ENCODE measurements at places on chromosomes 12 and 14.

DNA sequence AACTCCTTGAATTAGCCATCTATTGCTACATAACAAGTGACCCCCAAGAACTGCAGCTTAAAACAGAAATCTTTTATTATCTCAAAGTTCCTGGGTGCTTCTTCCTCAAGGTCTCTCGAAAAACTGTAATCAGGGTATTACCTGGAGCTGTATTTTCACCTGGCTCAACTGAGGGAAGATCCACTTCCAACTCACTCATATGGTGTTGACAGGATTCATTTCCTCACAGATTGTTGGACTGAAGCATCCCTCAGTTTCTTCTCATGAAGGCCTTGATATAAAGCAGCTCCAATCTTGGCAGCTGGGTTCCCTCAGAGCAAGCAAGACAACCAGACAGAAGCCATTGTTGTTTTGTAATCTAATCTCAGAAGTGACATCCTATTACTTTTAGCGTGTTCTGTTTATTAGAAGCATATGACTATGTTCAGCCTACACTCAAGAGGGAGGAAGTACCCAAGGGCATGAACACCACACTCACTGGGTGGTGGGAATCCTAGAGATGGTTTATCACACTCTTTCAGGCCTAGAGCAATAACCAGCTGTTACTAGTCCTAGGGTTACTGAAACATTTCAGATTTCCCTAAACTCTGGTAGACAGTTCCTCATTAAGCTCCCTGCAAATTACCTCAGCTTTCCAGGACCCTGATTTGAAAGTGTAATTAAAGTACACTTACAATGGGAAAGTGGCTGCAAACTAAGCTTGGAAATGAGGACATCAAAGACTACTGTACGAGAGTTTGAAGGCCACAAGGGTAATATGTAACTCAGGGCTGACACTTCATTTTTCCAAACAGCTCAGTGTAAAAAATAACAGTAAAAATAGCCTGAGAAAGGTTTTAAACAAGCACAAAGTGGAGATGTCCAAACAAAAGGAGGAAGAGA, 222.2 kb downstream of the SEC23A start:
- no peak for DNase-seq

DNA sequence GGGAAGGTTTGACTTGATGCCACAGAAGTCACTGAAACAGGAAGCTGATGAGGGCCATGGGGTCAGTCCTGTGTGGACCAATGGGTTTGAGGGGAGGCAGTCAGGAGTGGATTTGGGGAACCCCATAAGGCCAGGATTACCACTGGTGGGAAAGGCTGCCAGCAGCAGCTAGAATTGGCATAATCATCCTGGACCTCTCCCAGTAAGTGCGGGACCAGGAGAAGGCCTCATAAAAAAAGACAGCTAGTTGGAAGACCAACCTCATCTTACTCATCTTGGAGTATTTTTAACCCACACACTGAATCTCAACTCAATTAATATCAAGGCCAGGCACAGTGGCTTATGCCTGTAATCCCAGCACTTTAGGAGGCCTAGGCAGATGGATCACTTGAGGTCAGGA, 22.7 kb downstream of the TBX3 start:
- DNase-seq = no peak

DNA sequence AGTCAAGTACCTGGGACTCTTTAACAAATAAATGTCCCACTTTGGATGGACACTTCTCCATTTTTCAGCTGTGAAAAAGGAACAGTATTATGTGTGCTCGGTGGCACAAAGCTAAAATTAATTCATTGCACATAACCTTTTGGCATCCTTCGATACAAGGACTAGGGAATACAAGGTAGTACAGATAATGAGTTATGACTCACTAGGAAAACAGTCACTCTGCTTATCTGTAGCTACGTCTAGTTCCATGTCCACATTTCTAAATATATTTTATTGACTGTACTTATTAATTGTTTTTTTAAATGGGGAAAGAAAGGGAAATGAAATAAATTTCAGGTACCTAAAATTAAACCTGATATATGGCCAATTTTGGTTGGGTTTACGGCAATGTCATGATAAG, 35.2 kb upstream of the RIC8B start:
- DNase-seq = no peak

- no peak for DNase-seq
Measured at GRCh38 chr12:8987685-8988084, 1.7 kb upstream of the KLRG1 start.

DNA sequence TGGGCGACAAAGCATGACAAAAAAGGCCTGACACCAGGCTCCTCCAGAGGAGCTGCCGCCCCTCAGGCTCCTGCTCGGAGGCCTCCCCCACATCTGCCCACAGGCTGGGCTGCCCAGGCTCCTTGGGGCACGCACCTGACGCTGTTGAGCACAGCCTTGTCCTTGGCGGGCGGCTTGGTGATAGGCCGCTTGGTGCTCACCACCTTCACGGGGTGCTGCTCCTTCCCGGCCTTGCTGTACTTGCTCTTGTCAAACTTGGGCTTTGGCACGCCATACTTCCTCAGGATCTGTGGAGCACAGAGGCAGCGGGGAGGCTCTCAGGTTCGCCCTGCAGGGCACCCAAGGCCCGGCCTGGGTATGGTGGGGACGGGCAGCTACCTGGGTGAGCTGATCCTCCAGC, 53.4 kb downstream of the TRAFD1 start:
- no peak for DNase-seq

- DNase-seq = no peak
Measured at GRCh38 chr12:46459861-46460545, 87.4 kb upstream of the SLC38A2 start.

- DNase-seq = no peak
Measured at GRCh38 chr14:54356172-54356571, 40.6 kb upstream of the CDKN3 start.

DNA sequence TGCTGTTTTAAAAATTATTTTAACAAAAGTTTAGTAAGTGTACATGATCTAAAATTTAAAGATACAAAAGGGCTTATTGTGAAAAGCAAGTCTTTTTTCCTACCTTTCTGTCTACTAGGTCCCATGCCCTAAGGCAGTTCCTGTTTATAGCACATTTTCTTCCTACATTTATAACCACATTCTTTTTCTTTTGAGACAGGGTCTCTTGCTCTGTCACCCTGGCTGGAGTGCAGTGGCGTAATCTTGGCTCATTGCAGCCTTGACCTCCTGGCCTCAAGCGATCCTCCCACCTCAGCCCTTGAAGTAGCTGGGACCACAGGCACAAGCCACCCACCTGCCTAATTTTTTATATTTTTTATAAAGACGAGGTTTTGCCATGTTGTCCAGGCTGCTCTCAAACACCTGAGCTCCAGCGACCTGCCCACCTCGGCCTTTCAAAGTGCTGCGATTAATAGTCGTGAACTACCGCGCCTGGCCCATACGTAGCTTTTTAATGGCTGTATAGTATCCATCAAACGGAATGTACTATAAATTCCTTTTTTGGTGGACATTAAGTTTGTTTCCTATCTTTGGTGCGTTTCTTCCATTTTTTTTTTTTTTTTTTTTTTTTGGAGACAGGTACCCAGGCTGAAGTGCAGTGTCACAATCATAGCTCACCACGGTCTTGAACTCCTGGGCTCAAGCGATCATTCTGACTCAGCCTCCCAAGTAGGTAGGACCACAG, 20.9 kb downstream of the FRS2 start:
- DNase-seq = no peak

GRCh38 chr12:75184516-75184915, 25.1 kb downstream of the KCNC2 start:
- peak; percentile 18 for DNase-seq

- no peak for DNase-seq
Measured at GRCh38 chr12:93908264-93908663, 231.1 kb downstream of the CRADD start.

GRCh38 chr12:127548123-127548553, 718.8 kb upstream of the TMEM132C start:
- DNase-seq = no peak

GRCh38 chr14:52706286-52706685, 714 bp upstream of the PSMC6 start:
- DNase-seq = no peak

GRCh38 chr12:92561543-92561899, 141.3 kb upstream of the PLEKHG7 start:
- DNase-seq = no peak

DNA sequence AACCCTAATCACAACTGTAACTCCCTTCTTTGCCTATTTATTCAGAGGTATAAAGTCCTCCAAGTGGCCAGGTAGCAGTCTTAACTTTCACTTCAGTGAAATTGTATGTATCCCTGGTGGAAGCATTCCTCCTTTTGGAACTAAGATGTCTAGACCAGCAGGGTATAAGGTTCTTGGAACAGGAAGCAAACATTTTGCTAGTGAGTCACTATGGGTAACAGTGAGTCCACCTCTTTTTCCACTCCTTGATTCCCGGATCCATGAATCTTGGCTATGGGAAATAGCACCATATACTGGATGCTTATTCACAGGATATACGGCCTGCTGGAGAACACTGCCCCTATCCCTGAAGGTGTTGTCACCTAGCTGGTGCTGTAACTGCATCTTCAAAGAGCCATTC, 80.2 kb downstream of the KCNA5 start:
- DNase-seq = no peak

GRCh38 chr12:113347892-113348291, 10.5 kb upstream of the PLBD2 start:
- no peak for DNase-seq

DNA sequence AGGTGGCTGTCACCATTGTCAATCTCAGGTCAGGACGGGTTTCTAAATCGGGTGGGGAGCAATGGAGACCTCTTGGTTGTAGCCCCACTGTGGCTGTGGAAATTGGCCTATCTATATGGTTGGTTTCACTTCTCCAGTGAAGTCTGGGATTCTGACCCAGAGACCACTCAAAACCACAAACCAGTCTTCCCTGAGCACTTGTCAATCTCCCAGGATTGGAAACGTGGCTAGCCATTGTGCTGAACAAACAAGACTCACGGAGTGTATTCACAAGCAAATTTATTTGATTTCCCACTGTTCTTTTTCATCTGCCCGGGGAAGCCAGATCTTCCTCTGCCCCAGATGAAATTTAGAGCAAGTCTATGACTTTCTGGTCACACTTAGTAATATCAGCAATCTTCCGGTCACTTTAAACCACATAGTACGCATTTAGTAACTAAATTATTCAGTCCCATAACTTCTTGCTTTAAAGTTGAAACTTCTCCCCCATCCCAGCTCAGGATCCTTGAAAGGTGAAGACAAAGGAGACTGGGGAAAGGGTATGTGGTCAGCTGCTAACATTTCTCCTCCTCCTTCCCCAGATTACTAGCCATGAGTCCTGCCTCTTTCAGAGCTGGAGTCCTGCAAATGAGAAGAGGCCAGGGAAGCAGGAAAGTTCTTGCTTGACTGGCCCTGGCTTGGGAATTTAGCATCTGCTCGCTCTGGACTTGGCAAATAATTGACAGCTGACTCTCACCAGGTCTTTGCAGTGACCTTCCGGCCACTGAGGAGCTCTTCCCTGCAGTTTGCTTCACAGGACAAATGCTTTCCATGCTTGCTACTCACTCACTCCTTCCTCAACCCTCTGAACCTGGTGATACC, 123.2 kb upstream of the MAX start:
- DNase-seq = no peak

DNA sequence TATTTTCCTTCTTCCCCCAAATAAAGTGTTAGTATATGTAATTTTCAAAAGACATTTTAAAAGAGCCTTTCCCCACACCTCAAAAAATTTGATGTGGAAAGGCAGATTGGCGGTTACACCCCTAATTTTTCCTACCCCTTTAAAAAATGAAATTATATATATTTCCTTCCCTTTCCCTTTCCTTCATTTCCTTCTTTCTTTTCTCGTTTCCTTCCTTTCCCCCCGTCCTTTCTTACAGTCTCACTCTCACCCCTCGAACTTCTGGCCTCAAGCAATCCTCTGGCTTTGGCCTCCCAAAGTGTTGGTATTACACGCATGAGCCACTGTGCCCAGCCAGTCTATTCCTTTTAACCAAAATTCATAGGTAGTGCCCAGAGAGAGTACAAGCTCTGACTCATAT, 4.2 kb upstream of the UNC119B start:
- no peak for DNase-seq

DNA sequence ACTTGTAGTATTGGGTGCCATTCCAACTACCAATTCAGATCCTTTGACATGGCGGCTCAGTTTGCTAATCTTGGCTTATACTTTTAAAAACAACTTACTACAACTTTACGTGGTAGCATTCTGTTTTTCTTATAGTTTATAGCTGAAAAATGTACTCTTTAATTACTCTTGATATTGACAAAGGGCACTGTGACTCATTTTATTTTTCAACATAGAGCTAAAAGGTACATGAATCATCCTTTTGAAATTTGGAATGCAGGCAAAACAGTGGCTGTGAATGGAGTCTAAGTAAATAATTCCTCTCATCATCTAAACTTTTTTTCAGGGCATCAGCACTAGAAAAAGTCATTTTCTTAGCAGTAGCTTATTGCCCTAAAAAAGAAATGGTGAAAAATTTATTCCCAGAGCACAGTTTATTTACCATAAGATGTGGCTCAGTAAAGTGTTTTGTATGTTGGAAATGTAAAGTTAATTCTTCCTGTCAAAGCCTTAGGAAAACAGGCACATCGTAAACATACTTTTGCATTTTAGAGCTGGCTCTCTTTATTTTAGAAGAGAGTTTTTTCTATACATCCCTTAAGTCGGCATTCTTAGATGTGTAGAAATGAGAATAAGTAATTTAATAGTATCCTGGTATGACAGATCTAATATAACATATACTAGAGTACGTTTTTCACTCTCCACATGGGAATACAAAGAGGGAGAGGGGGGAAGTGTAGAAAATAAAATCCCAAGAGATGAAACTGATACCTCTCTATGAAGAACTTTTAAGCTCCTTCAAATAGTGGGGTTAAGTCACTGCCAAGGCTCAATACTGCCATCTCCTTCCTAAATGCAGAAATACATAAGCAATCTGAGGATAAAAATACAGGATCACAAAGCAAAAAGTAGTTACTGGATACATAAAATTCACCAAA, 55.2 kb downstream of the SLC25A21 start:
- no peak for DNase-seq

- no peak for DNase-seq
Measured at GRCh38 chr12:55908726-55909512, 18.8 kb downstream of the PYM1 start.

DNA sequence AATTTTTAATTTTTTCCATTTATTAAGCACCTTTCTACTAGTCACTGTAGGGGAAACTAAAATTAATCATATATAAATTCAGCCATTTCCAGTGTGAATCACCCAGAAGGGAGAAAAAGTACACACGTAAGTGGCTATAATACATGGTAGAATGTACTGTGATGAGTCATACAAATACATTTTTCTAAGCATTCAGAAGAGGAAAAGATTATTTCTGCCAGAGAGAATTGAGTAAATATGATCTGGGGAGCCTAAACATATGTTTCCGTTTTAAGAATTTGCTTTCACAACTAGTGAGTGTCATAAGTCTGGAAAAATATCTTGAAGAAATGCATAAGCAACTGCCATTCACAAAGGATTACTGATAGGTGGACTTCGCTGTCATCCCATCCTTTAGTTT, 102.8 kb downstream of the TGFB3 start:
- DNase-seq = no peak

GRCh38 chr14:83646228-83646627, 1883.7 kb upstream of the FLRT2 start:
- DNase-seq = no peak

Data from NCI-H510A (cell line).